ENCODE measurements at places on chromosomes 7 and 10.

DNA sequence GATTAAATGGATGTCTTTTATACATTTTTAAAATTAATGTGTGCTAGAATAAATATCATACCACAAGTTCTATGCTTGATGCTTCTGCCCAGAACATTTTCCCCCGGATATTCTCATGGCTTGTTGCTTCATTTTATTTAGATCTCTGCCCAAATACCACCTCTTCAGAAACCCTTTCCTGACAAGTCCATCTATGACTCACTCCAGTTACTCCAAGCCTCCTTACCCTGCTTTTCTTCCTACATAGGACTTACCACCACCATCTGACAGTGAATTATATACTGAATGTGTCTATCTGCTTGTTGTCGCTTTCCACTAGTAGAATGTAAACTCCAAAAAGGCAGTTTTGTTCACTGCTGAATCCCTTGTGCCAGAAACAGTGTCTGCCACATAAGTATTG, 19.1 kb upstream of the ERVW-1 start:
- DNase-seq, result no peak

- no peak for DNase-seq
Observed at GRCh38 chr7:130703851-130704250, 17.5 kb upstream of the TSGA13 start.

- DNase-seq, result no peak
Observed at GRCh38 chr7:26318921-26319320, 27.3 kb downstream of the SNX10 start.

GRCh38 chr10:52451817-52452216, 137.7 kb downstream of the DKK1 start:
- no peak for DNase-seq

GRCh38 chr10:15797346-15797745, 63.0 kb downstream of the MINDY3 start:
- DNase-seq, result no peak

DNA sequence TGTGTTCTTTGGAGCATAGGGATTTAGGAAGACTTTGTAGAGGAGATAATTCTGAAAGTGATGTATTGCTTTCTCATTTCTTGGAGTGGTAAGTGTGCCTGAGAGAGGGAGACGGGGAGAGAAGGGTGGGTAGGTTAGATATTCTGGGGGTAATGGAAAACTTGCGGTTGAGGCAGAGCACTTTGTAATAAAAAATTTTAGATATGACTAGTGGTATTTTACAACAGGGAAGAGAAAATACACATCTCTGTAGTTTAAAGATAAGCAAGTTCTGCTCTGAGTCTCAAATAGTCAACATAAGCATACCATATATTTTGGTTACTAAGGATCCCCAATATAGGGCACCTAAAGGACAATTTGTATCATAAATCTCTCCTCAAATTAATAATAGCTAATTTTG, 6.6 kb downstream of the VPS50 start:
- DNase-seq, result no peak

DNA sequence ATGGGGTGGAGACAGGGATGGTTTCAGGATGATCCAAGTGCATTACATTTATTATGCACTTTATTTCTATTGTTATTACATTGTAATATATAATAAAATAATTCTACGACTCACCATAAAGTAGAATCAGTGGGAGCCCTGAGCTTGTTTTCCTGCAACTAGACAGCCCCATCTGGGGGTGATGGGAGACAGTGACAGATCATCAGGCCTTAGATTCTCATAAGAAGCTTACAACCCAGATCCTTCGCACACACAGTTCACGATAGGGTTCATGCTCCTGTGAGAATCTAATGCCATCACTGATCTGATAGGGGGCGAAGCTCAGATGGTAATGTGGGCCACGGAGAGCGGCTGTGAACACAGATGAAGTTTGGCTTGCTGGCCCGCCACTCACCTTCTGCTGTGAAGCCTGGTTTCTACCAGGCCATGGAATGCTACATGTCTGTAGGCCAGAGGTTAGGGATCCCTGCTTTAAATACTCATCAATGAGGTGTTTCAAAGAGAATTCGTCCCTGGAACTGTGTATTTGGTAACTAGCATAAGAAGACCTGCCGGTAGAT, 21.2 kb upstream of the PRKCQ start:
- no peak for DNase-seq

DNA sequence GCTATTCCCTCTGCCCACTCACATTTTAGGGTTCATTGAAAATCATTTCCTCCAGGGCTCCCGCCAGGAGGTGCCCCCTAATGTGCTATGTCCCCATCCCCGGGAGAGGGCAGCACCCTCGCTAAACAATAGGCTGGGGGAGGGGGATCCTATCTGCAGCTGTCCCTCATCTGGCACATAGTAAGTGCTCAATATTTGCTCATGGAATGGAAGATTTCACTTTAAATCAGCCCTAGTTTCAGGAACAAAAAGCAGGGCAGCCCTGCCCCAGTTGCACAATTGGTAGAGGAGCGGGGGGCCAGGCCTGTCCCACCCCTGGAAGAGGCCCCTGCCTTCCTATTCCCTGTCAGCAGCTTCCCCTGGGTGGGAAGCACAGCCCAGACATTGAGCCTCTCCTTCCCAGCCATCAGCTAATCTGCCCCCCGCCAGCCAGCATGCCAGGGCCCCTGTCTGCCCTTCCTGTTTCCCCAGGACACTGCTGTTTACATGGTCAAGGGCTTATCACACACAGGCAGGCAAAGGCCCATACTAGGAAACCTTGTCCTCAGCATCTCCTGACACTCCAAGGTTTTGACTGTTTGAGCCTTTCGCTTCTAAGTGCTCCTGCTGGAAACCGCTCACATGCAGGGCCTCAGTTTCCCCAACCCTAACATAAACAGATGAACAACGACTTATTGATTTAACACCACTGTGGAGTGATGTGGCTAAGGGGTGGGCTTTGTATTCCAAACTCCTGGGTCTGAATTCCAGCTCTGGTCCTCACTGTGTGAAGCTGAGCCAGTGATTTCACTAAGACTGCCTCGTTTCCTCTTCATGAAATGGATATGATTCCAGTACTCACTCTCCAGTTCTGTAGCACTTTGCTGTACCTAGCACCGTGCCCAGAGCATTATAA, 130.7 kb upstream of the ZMIZ1 start:
- DNase-seq, result no peak

- no peak for DNase-seq
Observed at GRCh38 chr7:159122276-159122675, 22.4 kb downstream of the VIPR2 start.

GRCh38 chr10:5503477-5503835, 4.1 kb upstream of the CALML5 start:
- no peak for DNase-seq

DNA sequence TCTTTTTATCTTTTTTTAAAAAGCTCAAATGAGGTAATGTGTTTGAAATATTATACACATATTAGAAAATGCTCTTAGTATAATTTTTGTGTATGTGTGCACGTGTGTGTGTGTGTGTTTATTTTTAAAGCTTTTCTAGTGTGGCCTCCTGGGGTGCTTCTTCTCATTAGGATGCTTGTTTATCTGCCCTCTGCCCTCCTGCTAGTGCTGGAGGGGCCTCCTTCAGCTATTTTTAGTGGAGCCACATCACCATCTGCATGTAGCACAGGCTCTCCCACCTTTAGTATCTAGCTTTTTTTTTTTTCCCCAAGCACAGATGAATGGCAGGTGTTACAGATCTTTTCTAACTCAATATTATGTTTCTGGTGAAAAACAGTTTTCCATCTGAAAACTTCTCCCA, 155.7 kb upstream of the TMEM229A start:
- no peak for DNase-seq

GRCh38 chr10:124688889-124689670, 55.1 kb downstream of the FAM53B start:
- no peak for DNase-seq

- DNase-seq, result no peak
Observed at GRCh38 chr7:66319407-66319979, 114.4 kb downstream of the TPST1 start.

DNA sequence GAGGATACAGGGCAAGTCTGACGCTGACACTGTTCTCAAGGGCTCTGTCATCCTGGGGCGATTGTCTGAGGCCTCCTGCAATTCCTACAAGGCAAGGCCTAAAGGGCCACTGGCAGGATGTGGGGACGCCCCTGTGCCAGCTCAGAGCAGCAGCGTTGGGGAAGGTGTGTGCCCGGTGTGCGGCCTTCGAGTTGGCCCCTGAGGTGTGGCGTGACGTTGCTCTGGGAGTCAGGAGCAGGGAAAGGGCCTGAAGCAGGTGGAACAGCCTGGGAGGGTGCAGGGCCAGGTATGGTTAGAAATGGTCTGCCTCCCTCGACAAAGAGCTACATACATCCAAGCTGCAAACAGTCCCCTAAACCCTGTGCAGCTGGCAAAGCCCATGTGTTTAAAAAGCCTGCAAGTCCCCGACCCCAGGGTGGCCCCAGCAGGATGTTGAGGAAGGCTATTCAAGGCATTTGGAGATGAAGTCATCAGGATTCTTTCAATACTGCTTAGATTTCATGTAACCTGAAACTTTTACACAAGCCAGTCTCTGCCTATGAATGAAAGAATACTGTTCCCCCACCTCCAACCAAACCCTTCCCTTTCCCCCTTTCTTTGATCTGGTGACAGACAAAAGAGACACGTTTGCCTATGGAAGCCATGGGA, 142.5 kb upstream of the TNS3 start:
- no peak for DNase-seq

DNA sequence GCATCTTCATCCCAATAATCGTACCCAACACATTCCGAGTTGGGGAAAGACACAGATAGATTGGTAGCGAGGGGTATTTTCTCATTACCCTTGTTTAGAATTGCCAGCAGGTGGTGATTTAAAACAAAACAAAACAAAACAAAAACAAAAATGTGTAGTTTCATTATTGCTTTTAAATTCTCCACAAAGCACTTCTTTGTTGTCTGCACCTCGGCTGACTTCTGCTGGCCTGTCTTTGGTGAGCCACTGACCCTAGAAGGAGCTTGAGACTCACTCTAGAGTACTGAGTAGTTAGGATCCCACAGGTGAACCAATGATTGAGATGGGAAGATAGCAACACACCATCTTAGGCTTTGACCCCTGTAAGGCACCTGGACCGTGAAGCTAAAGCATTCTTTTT, 105.4 kb upstream of the BET1 start:
- DNase-seq, result no peak

DNA sequence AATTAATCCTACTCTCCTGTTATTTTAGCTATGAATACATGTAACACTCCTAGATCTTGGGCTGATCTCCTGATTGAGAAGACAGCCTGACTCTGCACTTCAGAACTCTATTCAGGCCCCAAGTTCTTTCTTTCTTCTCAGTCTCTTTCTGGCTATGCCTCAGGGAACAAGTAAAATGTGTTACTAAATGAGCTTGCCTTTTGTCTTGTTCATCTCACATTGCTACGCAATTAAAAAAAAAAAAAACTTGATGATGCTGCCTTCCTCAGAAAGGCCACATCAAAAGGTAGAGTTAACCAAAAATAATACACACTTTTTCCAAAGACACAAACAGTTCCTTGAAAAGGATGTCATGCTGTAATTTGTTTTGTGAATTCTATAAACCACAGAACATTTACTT, 258.1 kb downstream of the TWIST1 start:
- DNase-seq, result no peak

- peak; percentile 29 for DNase-seq
Observed at GRCh38 chr7:141073173-141073640, 657 bp upstream of the TMEM178B start.

- no peak for DNase-seq
Observed at GRCh38 chr10:107561136-107561650, 396.7 kb upstream of the SORCS1 start.

DNA sequence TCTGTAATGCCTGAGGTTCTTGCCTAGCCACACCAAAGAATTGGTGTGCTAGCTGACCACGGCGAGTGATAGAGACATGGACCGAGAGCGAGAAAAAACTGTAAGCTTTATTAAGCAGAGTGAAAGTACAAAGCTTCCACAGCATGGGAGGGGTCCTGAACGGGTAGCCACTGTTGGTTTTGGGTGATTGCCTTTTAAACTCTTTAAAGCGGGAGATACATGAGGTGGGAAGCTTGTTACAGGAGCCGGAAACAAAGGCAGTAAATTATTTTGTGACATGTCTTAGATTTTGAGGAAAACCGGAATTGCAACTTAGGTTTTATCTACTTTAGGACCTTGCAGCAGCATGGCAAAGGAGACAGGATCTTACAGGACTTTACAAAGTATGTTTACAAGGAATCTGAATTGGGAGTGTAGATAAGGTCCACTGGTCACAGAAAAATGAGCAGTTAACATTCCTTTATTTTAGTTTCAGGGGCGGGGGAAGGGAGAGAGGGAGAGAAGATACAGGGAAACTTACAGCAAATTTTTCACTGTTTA, 252.7 kb upstream of the MBL2 start:
- no peak for DNase-seq

GRCh38 chr7:75914655-75915415, at the start of gene POR:
Gene POR (plus strand): TSS chr7:75915155. CDS start chr7:75954002, 38,847 bp downstream.
- peak; percentile 95 for DNase-seq

DNA sequence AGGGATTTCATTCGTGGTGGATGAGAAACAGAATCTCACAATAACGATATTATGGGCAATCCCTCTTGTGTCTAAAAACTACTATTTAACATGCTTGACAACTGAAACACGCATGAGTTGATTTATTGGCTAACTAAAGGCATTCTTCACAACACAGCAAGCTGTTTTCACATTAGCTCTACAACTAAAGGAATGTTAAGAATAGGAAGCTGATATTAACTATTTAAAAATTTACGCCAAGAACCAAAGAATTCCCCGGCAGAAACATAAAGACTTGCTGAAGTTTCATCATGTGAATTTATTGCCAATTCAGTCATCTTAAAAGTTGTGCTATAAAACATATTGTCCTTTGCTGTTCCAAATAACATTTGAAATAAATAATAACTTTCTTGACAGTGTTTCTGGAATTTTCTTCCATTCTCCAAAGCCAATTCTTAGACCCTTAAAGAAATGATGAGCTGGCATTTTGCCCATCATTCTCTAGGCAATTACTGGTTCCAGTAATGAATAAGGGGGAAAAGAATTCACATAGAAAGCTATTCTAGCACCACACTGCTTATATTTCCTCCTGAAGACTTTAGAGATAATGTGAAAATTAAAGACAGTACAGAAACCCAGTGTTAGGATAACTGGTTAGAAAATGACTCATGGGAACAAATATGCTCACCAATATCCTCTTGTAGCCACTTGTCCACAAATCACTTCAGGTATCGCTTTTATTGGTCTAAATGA, 233.1 kb downstream of the PARD3 start:
- no peak for DNase-seq

- DNase-seq, result no peak
Observed at GRCh38 chr7:155058896-155059295, 11.2 kb upstream of the HTR5A start.

DNA sequence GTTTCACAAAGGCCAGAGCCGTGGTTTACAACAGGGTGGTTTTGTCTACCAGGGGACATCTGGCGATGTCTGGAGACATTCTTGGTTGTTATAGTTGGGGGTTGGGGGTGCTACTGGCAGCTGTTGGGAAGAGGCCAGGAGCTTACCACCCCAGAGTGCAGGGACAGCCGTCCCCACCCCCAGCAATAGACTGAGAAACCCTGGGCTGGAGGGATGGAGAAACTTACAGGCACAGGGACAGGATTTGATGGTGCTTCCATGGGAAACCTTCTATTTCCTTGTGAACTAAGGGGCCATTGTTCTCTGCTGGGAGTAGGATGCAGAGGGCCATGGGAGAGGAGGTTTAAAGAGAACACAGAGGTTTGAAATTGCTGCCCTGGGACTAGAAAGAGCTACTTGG, 10.9 kb downstream of the ADCK2 start:
- DNase-seq, result peak; percentile 58
